Left ventricle myocardium inferior (tissue), 1 donor: ENCODE measurements at places on chromosomes 2 and 18. TPM values are rescaled to one million over a fixed set of nuclear protein-coding genes. Genes with fewer than 3 reads are reported as not detected.

- no peak overlapping the region for H3K27ac ChIP-seq
- H3K36me3 ChIP-seq: no peaks in the 10 kb centered on the region
- no peak for DNase-seq
- H3K4me3 ChIP-seq: no peak overlapping the region
- H3K27me3 ChIP-seq: no peaks in the 10 kb centered on the region
Observed at GRCh38 chr2:205590759-205591158, 91.5 kb upstream of the NRP2 start.

DNA sequence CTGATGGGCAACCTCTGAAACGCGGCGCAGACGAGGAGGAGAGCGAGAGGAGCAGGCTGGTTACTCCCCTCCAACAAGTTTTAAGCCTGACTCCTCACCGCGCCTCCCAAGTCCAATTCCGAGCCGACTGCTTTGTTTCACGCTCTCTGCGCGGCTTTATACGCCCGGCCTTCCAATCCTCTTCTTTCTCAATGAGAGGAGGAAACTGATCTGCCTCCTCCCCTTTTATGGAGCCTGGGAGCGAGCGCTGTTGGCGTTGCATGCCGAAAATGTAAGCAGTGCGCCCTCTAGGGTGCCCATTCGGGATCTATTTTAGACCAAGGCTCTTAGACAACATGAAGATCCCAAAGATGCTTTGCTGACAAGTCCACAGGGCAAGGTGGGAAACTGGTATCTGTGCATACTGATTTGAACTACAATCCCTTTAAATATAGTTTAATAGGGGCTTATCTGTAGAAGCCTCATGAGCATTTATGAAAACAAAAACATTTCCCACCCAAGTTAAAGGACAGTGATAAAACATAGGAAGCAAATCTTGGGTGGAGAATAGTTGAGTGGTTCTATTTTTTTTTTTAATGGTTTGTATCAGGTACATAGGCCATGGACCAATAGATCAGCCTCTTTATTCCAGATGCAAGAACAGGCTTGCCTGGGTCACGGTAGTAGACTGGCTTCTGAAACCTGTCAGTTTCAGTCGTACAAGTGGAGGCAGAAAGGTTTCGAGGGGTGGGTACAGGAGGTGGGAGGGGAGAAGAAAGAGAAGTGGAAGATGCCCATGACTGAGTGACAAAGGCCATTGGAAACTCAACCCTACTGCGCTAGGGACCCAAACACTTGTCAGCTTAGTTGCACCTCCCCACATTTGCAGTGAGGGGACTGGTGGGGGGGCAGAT, at the start of gene RND3:
TSS of gene RND3 (minus strand) at position 131 of the 893 bp plus-strand sequence. CDS start 250 bp downstream, outside the sequence.
- H3K4me3 ChIP-seq: peak within 1 kb of the TSS; percentile 84
- H3K36me3 ChIP-seq: no peaks in the 10 kb centered on the region
- H3K4me1 ChIP-seq: peaks cover 41% of the 10 kb centered on the region
- H3K27ac ChIP-seq: peak within 1 kb of the TSS; percentile 97
- peak; percentile 95 for DNase-seq

DNA sequence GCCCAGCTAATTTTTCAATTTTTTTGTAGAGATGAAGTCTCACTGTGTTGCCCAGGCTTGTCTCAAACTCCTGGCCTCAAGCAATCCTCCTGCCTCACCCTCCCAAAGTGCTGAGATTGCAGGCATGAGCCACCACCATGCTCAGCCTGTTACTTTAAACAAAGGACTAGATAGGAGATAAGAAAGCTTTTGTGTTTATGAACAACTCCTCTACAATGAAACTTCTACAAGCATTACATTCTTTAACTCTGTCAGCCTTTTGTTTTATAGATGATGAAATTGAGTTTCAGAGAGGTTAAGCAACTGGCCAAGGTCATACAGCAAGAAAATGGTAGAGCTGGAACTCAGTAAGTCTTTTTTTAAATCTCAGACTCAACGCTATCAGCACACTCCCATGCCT, 22.7 kb downstream of the ALPK2 start:
- H3K27me3 ChIP-seq: no peaks in the 10 kb centered on the region
- no peak for DNase-seq
- peaks cover 33% of the 10 kb centered on the region for H3K4me1 ChIP-seq

The LRRTM1 gene
- 0.11 TPM for total RNA-seq
